ENCODE measurements at places on chromosomes 4 and X. TPM values are rescaled to one million over a fixed set of nuclear protein-coding genes. Genes with fewer than 3 reads are reported as not detected.
A peak's percentile ranks its signal among the peaks of the same experiment; 100 is the strongest.

DNA sequence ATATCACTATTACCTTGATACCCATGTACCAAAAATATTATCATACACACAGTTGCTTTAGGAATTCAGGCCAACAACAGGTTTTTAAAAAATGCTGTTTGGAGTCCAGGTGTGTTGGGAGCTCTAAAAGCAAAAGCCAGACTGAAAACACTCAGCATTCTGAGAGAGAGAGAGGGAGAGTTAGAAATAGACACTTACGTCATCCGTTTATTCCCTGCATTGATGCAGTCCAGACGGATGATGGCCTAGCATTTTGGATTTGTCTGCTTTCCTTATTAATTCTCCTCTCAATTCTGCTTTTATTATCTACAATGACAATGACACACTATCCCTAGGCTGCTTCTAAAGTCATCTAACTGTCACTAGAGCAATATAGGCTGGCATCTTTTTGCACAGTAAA lies 358.3 kb upstream of the BOD1L1 start:
- DNase-seq = no peak
- no peaks in the 10 kb centered on the region for H3K36me3 ChIP-seq
- H3K27ac ChIP-seq = no peak overlapping the region
- no peak overlapping the region for H3K4me3 ChIP-seq

DNA sequence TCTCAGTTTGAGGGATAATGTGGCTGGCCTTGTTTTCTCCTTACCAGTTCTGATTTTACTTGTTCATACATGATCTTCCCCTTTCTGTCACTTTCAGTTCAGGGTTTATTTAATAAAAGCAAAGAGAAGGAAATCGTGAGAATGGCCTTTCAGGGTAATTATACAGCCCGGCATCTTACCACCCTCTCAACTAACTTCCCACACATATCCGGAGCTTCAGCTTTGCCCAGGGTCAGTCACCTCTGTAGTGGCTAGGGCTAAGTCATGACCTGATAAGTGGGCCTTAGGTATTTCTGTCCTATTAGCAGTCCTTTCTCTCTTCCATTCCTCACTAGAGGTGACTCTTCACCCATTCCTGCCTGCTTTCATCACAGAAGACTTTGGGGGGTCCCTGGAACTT lies 15.8 kb downstream of the TRPC5 start:
- no peak overlapping the region for H3K4me3 ChIP-seq
- H3K4me1 ChIP-seq = no peaks in the 10 kb centered on the region
- no peaks in the 10 kb centered on the region for H3K36me3 ChIP-seq
- no peak overlapping the region for H3K27ac ChIP-seq
- no peaks in the 10 kb centered on the region for H3K27me3 ChIP-seq

- no peaks in the 10 kb centered on the region for H3K27me3 ChIP-seq
- H3K36me3 ChIP-seq = no peaks in the 10 kb centered on the region
Observed at GRCh38 chrX:133918361-133918771, 67.0 kb downstream of the GPC3 start.

GRCh38 chr4:67751260-67751659 lies 2.9 kb downstream of the GNRHR start:
- no peak for DNase-seq
- no peaks in the 10 kb centered on the region for H3K36me3 ChIP-seq
- H3K4me3 ChIP-seq = no peak overlapping the region
- no peak overlapping the region for H3K27ac ChIP-seq
- no peaks in the 10 kb centered on the region for H3K27me3 ChIP-seq
- no peaks in the 10 kb centered on the region for H3K4me1 ChIP-seq

- no peaks in the 10 kb centered on the region for H3K27me3 ChIP-seq
- DNase-seq = peak; percentile 4
- no peak overlapping the region for H3K27ac ChIP-seq
- H3K4me1 ChIP-seq = peaks cover 10% of the 10 kb centered on the region
Observed at GRCh38 chr4:26723216-26723615, 137.4 kb upstream of the STIM2 start.

The ARAP2 gene
- 94.3 TPM for total RNA-seq

Data from T-cell (primary cell).